Heart left ventricle (tissue), 16 donors: ENCODE measurements at places on chromosomes 1 and 21. TPM values are rescaled to one million over a fixed set of nuclear protein-coding genes. Genes with fewer than 3 reads are reported as not detected.

The ESRRG gene
- 43.0 TPM for total RNA-seq

GRCh38 chr1:8671306-8671917 lies 146.0 kb downstream of the RERE start:
- H3K4me3 ChIP-seq = no peak overlapping the region
- H3K36me3 ChIP-seq = no peaks in the 10 kb centered on the region
- peaks cover 58% of the 10 kb centered on the region for H3K4me1 ChIP-seq
- H3K27me3 ChIP-seq = no peaks in the 10 kb centered on the region

DNA sequence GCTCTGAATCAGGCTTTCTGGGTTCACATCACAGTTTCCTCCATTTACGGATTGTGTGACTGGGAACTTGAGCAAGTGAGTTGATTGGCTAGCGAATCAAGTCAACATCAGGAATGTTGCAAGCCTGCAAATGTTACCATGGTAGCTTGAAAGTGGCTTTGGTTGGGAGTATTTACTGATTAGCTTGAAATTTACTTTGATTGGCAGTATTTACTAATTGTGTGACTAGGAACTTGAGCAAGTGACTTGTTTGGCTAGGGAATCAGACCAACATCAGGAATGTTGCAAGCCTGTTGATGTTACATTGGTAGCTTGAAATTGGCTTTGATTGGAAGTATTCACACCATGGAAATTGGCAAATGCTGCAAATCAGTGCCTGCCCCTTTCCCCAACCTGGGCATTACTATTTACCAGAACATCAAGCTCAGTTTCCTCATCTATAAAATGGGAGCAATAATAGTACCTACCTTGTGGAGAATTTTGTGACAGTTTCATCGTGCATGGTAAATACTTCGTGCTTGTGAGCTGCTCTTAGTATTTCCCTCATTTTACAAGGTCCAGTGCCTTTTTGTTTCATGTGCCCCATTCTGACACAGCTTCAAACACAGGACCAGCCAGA lies 23.1 kb upstream of the B3GALNT2 start:
- H3K4me3 ChIP-seq = no peak overlapping the region
- H3K4me1 ChIP-seq = no peaks in the 10 kb centered on the region
- H3K27ac ChIP-seq = no peak overlapping the region
- no peaks in the 10 kb centered on the region for H3K27me3 ChIP-seq
- no peak for DNase-seq

The LENEP gene
- not detected for total RNA-seq

DNA sequence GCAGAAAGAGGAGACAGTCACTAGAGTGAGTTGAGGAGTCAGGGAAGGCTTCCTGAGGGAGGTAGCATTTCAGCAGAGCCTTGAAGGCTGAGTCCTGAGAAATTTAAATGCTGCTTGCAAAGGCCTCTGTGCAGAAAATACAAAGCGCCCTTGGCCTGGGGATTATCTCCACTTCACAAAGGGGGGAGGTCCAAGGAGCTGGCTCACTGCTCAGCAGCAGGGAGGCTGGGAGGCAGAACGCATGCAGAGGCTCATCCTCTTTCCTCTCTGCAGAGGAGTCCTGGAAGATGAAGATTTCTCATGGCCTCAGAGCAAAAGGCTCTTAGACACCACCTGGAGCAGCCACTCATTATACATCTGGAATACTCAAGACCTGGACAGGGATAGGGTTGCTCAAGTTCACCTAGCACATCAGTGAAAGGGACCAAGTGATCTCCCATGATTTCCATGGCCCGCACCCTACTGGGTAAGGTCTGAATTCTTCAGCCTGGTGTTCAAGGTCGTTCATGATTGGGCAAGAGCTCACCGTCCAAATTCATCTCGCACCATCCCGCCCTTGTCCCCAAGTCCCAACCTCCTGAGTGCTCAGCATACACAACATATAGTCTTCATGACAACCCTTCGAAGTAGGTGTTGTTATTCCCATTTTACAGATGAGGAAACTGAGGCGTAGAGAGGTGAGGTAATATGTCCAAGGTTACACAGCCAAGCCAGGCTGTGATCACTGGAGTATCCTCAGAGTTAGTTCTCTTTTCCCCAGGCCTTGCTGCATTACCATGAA lies 9.0 kb downstream of the SLC1A7 start:
- H3K36me3 ChIP-seq = no peaks in the 10 kb centered on the region
- H3K4me1 ChIP-seq = no peaks in the 10 kb centered on the region
- no peak overlapping the region for H3K27ac ChIP-seq
- H3K27me3 ChIP-seq = no peaks in the 10 kb centered on the region
- no peak overlapping the region for H3K4me3 ChIP-seq
- no peak for DNase-seq

- peak overlapping the region; percentile 87 for H3K4me3 ChIP-seq
- H3K27ac ChIP-seq = peak overlapping the region; percentile 92
- H3K4me1 ChIP-seq = peaks cover 40% of the 10 kb centered on the region
- H3K36me3 ChIP-seq = peaks cover 5% of the 10 kb centered on the region
These were observed 4.3 kb downstream of the RUSC1 start for GRCh38 chr1:155324717-155325602.

GRCh38 chr1:5639106-5639722 lies 353.0 kb downstream of the NPHP4 start:
- H3K27ac ChIP-seq = no peak overlapping the region
- no peaks in the 10 kb centered on the region for H3K4me1 ChIP-seq
- no peaks in the 10 kb centered on the region for H3K36me3 ChIP-seq
- H3K27me3 ChIP-seq = no peaks in the 10 kb centered on the region

GRCh38 chr1:237084341-237085077 lies 42.5 kb downstream of the RYR2 start:
- no peak overlapping the region for H3K27ac ChIP-seq
- DNase-seq = no peak
- no peaks in the 10 kb centered on the region for H3K27me3 ChIP-seq
- H3K4me3 ChIP-seq = no peak overlapping the region
- H3K4me1 ChIP-seq = peaks cover 5% of the 10 kb centered on the region

DNA sequence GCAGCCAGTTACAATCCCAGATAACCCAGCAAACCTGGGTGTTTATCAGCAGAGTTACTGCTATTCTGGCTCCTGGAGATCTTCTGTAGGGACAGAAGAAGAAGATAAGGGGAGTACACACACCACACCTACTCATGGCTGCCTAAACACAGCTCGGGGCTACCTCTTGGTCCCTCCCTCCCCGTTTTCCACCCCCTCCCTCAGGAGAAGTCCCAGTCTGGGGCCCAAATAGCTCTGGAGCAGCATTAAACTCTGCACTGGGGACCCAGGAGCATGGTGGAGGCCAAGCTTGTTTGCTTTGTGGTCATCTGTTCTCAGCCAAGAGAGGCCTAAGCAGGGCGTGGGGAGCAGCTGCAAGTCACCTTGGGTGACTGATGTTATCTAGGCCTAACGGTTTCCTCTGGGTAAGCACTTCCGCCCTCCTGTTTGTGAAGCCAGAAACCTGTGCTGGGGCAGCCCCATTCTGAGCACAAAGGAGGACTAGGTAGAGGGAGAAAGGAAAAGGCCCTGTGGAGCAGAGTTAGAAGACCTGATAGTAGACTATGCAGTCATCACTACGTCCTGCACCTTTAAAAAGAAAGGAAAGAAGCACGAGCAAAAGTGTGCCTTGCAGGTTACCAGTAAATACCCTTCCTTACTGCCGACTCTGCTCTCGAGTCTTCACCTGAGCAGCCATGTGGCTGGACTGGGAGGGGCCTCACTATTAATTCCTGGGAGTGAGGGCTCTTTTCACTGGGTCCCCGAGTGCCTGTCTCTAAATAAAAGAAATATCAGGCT lies 2.0 kb upstream of the RCSD1 start:
- DNase-seq = peak; percentile 40
- H3K27ac ChIP-seq = peak overlapping the region; percentile 95
- no peaks in the 10 kb centered on the region for H3K27me3 ChIP-seq
- H3K36me3 ChIP-seq = no peaks in the 10 kb centered on the region

GRCh38 chr1:99704356-99704816 lies 58.5 kb downstream of the PALMD start:
- H3K4me3 ChIP-seq = no peak overlapping the region
- H3K27me3 ChIP-seq = no peaks in the 10 kb centered on the region
- H3K27ac ChIP-seq = no peak overlapping the region
- H3K36me3 ChIP-seq = no peaks in the 10 kb centered on the region

The CD34 gene
- total RNA-seq = 79.1 TPM

DNA sequence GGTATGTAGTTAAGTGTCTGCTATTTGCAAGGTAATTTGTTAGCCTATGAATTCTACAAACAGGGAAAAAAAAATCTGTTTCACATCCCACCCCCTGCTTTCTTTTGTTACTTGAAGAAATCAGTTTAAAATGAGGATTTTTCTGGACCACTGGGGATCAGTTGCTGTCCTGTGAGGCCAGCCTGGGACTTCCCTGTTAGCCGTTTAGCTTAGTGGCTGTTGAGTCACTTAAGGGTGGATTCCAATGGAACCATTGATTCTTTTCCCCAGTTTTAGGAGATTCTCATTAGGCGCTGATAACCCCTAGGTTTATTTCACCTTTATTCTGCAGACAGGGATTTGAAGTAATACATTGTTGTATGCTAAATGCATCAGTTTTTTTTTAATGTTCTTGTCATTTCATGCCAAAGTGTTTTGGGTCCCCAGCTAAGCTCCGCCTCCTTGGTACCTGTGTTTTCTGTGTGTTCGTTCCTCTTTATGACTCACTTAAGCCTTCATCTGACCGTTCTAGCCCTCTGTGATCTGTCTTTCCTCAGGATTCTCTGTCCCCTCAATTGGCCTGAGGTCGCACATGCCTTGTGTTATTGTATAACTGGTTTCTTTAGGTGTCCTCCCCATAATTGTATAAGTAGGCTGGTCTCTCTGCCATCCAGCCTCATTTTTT lies 59.3 kb downstream of the NOS1AP start:
- no peak overlapping the region for H3K4me3 ChIP-seq
- no peaks in the 10 kb centered on the region for H3K36me3 ChIP-seq
- no peaks in the 10 kb centered on the region for H3K27me3 ChIP-seq
- peaks cover 13% of the 10 kb centered on the region for H3K4me1 ChIP-seq
- no peak overlapping the region for H3K27ac ChIP-seq
- no peak for DNase-seq

The NGF gene
- 6.2 TPM for total RNA-seq

GRCh38 chr1:39268112-39268581 lies 63.7 kb downstream of the MACF1 start:
- no peak for DNase-seq
- H3K4me1 ChIP-seq = peaks cover 41% of the 10 kb centered on the region
- H3K4me3 ChIP-seq = no peak overlapping the region
- no peaks in the 10 kb centered on the region for H3K27me3 ChIP-seq
- peak overlapping the region; percentile 76 for H3K27ac ChIP-seq

The S100A7 gene
- not detected for total RNA-seq

GRCh38 chr1:41803656-41804055 lies 115.1 kb downstream of the HIVEP3 start:
- no peaks in the 10 kb centered on the region for H3K27me3 ChIP-seq
- H3K36me3 ChIP-seq = no peaks in the 10 kb centered on the region
- no peaks in the 10 kb centered on the region for H3K4me1 ChIP-seq
- H3K27ac ChIP-seq = peak overlapping the region; percentile 28
- DNase-seq = no peak
- H3K4me3 ChIP-seq = no peak overlapping the region

The NCDN gene
- total RNA-seq = 44.4 TPM

- peak overlapping the region; percentile 42 for H3K4me3 ChIP-seq
- H3K27me3 ChIP-seq = peaks cover 10% of the 10 kb centered on the region
- no peaks in the 10 kb centered on the region for H3K4me1 ChIP-seq
- H3K27ac ChIP-seq = peak overlapping the region; percentile 42
- DNase-seq = no peak
These were observed 550 bp downstream of the ACKR1 start for GRCh38 chr1:159205225-159205624.

DNA sequence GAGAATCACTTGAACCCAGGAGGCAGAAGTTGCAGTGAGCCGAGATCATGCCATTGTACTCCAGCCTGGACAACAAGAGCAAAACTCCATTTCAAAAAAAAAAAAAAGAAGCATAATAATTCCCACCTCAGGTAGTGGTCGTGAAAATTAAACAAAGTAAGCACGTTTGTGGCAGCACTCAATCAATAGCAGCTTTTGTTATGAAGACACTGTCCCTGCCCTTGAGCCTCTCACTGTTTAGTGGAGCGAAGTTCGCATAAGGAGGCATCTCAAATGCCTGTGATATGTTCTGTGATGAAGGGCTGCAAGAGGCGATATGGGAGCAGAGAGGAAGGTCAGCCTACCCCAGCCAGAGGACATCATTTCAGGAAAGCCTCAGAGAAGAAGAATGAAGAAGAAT lies 43.8 kb upstream of the RASAL2 start:
- H3K27ac ChIP-seq = no peak overlapping the region
- peaks cover 29% of the 10 kb centered on the region for H3K4me1 ChIP-seq
- no peak overlapping the region for H3K4me3 ChIP-seq
- no peaks in the 10 kb centered on the region for H3K27me3 ChIP-seq
- H3K36me3 ChIP-seq = no peaks in the 10 kb centered on the region

The NRAS gene
- total RNA-seq = 7.1 TPM

The LHX8 gene
- not detected for total RNA-seq

DNA sequence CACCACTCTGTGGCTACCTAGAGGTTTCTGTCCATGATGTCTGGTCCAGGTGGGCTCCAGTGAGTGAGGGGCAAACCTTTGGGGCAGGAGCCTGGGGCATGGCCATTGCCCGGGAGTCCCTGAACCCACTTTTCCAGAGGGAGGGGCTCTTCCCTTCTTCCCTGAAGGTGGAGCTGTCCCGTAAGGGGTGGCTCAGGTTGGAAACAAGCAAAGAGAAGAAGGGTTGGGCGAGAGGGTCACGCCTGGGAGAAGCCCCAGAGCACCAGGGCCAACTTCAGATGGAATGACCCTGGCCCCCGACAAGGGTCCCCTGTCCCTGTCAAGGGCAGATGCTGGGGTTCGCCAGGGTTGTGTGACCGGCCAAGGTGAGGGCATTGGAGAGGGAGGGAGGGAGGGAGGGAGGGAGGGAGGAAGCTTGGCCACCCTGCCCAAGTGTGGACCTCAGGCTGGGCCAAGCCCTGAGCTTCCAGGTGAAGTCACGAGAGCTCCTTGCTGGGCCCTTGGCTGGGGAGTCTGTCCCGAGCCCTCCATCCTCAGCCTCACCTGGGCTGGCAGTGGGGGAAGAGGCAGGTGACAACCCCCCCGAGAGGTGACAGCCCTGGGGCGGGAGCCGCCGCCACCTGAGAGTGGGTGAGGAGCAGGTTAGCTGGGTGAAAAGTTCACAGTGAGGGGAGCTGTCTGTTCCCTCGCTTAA lies 69.6 kb downstream of the DHRS3 start:
- H3K27me3 ChIP-seq = no peaks in the 10 kb centered on the region
- peaks cover 59% of the 10 kb centered on the region for H3K4me1 ChIP-seq
- H3K27ac ChIP-seq = peak overlapping the region; percentile 56
- DNase-seq = no peak
- no peak overlapping the region for H3K4me3 ChIP-seq
